ENCODE measurements at places on chromosomes 2 and 18.

GRCh38 chr2:157741819-157742484 lies 113.3 kb upstream of the ACVR1C start:
- DNase-seq = no peak

DNA sequence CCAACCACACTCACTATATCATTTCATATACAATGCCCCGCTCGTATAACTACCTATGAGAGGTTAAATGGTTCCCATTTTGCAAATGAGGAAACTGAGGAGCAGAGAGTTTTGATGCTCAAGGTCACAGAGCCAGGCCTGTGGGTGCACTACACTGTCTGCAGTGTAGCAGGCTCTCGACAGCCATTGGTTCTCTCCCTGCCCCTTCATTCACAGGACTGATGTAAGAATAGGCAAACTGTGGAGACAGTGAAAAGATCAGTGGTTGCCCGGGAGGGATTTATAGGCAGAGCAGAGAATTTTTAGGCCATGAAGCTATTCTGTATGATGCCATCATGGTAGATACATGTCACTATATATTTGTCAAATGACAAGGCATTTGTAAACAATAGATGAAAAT lies 39.0 kb upstream of the LBH start:
- no peak for DNase-seq

GRCh38 chr2:220154304-220154703 lies 526.9 kb downstream of the SLC4A3 start:
- DNase-seq = no peak

DNA sequence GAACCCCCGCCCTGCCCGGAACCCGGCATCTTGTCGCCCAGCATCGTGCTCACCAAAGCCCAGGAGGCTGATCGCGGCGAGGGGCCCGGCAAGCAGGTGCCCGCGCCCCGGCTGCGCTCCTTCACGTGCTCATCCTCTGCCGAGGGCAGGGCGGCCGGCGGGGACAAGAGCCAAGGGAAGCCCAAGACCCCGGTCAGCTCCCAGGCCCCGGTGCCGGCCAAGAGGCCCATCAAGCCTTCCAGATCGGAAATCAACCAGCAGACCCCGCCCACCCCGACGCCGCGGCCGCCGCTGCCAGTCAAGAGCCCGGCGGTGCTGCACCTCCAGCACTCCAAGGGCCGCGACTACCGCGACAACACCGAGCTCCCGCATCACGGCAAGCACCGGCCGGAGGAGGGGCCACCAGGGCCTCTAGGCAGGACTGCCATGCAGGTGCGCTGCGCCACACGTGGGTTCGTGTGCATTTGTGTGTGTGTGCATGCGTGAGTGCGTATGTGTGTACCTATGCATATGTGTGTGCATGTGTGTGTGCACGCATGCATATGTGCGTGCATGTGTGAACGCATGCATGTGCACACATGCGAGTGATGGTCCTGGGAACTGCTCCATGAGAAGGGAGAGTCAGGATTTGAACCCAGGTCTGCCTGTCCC lies 47.1 kb upstream of the ATG16L1 start:
- DNase-seq = no peak

- no peak for DNase-seq
Observed at GRCh38 chr2:222424729-222425671, 657 bp downstream of the SGPP2 start.

GRCh38 chr2:71471276-71471675 lies 17.9 kb downstream of the DYSF start:
- no peak for DNase-seq

DNA sequence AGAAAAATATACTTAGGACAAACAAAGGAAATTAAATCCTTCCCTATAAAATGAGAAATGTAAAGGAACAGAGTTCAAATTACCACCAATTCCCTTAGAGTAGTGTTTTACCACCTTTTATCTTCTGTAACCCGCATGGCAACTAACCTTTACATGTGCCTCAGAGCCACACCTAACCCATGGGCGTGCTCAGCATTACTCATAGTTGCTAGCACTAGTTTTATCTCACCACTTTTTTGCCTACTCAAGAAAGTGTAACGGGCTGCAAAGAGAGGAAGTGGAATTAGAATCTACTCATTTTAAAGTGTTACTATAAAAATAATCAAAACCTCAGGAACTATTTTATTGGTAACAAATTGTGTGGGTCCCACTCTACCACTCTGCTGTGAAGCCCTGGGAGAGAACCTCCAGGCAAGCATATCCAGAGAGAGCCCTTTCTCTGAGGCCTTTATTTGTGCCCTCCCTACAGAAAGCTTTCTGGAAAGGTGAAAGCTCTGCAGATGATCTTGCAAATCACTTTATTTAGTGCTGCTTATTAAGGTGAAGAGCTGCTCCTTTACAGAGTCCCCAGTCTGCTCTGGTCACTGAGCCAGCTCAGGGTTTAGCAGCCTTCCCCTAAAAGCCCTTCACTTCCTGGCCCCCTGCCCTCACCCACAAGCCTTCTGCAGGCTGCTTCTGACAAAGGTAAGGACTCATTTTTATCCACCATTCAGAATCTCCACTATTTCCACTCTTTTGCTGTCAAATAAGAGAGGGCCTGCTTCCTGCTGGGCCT lies 98.8 kb downstream of the TRABD2A start:
- DNase-seq = peak; percentile 33

DNA sequence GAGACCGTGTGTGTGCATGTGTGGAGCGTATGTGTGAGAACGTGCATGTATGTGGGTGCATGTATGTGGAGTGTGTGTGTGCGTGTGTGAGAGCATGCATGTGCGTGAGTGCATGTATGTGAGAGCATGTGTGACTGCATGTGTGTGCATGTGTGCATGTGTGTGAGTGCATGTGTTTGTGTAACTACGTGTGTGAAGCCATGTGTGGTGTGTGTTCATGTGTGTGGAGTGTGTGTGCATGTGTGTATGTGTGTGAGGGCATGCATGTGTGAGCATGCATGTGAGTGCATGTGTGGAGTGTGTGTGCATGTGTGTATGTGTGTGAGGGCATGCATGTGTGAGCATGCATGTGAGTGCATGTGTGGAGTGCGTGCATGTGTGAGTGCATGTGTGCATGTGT lies 24.2 kb downstream of the TOGARAM2 start:
- DNase-seq = no peak

GRCh38 chr2:103003750-103004260 lies 242.0 kb downstream of the TMEM182 start:
- no peak for DNase-seq

GRCh38 chr2:108413711-108414095 lies 35.3 kb upstream of the GCC2 start:
- no peak for DNase-seq

DNA sequence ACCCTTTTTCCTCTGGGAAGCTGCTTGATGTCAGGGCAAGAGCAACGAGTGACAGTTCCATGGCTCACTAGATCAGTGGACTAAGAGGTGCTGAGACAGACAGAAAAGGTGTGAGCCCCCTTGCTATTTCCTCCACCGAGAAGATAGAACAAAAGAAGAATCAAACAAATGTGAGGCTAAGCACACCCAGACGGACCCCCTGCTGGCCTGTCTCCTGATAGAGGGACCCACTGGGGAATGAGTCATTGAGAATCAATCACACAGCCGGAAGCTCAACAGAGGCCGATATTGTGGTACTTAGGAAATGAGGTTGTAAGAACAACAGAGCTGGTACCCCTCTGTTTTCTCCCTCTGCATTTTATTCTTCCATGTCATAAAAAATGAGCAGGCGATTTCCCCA lies 89.8 kb upstream of the TEX51 start:
- DNase-seq = no peak

- peak; percentile 45 for DNase-seq
Observed at GRCh38 chr2:150212722-150213171, 274.7 kb downstream of the RND3 start.

GRCh38 chr2:199111458-199111857 lies 346.3 kb downstream of the SATB2 start:
- no peak for DNase-seq

DNA sequence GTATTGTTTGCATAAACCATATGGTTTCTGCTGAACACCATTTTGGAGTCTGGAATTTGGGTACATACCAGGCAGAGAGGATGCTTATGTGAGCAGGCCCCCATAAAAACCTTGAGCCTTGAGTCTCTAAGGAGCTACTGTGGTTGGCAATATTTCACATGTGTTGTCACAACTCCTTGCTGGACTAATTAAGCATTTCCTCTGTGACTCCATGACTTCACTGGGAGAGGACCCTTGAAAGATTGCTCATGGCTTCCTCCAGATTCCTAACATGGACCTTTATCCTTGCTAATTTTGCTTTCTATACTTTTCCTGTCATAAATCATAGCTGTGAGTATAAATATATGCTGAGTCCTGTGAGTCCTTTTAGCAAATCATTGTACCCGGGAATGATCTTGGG lies 7.6 kb upstream of the COQ10B start:
- DNase-seq = no peak

GRCh38 chr2:230227216-230227615 lies 1.7 kb downstream of the SP140 start:
- DNase-seq = no peak

- peak; percentile 95 for DNase-seq
Observed at GRCh38 chr2:85707304-85707703, 13.1 kb downstream of the GNLY start.

DNA sequence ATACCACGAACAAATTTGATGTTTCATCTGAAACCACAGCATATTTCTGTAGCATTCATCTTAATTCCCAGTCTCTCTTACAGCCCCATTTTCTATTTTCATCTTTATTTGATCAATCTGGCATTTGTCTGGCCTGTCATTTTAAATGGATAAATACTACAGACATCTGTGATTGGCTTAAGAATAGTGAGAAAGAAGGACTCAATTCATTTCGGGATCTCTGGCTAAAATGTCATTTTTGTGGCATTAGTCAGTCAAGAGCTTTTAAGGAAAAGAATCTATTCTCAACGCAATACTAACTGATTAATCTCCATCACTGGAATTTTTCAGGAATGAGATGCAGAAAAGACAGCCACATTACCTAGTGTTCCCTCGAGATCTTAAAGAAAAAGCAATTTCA lies 585.9 kb downstream of the IRS1 start:
- peak; percentile 90 for DNase-seq

GRCh38 chr18:5890331-5891183 lies 4.8 kb downstream of the TMEM200C start:
- no peak for DNase-seq

DNA sequence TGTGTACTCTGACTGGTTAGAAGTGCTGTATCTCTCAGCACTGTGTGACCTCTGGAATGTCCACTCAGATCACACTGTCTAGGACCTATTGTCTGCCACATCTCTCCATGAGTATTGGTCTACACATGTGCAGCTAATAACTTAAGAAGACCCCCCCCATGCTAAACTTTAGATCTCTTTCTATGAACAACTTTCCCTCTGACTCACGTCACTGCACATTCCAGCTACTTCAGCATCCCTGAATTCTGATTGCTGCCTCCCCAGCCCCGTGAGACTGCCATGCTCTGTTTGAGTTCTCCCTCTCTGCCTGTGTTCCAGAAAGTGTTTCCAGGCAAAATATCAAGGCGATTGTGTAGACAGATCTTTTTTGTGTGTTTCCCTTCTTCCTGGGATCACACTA lies 41.8 kb downstream of the RAPGEF4 start:
- DNase-seq = no peak

DNA sequence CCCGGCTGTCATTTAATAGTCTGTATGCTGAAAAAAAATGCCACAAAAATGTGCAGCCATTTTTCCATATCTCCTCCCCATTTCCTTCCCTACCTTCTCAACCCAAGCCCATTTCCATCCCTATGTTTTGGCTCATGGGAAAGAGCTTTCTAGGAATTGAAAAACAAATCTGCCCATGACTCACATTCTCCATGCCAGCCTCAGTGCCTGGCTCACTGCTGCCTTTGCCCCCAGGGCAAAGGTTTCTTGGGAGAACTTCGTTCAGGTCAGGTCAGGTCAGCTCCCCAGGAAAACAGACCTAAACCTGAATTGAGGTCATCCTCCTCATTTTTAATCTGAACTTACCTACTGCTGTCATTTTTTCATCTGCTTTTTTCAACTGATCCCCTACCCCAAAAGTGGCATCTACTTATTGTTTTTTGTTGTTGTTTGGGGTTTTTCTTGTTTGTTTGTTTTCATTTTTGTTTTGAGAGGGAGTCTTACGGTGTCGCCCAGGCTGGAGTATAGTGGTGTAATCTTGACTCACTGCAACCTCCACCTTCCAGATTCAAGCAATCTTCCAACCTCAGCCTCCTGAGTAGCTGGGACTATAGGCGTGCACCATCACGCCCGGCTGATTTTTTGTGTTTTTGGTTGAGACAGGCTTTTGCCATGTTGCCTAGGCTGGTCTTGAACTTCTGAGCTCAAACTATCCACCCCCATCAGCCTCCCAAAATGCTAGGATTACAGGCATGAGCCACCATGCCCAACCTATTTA lies 66.7 kb downstream of the FECH start:
- no peak for DNase-seq

- no peak for DNase-seq
Observed at GRCh38 chr18:6819332-6819731, 89.8 kb downstream of the ARHGAP28 start.

- DNase-seq = no peak
Observed at GRCh38 chr2:65077898-65078297, 21.7 kb downstream of the CEP68 start.

DNA sequence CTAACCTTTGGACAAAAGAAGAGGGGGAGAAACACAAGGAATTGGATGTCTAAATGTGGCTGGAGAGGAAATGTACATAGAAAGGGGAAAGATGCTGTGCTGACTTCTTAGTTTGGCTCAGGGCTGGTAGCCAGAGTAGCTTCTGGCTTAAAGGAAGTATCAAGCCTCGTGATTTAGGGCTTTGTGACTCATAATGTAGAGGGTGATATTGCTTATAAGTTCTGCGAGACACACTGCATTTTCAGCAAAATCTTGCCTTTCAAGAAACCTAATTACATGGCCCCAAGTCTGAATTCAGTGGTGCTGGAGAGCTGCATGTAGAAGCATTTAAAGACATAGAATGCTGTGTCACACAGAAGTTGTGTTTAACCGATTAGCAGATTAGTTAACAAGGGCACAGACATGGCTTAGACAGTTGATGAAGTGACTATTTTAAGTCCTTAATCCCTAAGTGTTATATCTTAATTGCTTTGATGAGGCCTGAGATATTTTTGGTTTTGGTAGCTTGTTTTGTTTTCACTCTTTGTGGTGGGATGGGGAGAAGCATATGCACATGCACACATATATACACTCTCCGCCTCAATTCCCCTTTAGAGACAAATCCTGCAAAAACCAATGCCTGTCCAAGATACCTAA lies 66.4 kb downstream of the EPAS1 start:
- DNase-seq = peak; percentile 88

- peak; percentile 42 for DNase-seq
Observed at GRCh38 chr2:12603781-12604295, 112.9 kb upstream of the TRIB2 start.

DNA sequence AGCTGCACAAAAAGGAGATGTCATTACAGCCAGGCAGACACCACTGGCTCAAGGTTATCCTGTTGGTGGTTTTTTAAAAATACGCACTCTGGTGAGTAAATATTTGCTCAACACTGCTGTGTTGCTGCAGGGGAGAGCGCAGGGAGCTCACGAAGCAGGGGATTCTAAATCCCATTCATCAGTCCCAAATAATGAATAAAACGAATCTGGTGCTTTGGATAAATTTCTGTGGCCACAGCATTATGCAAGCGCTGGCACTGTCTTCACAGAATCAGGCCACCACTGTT lies 256.2 kb downstream of the HDAC4 start:
- DNase-seq = no peak

- DNase-seq = peak; percentile 55
Observed at GRCh38 chr2:233247744-233248143, 3.7 kb upstream of the ATG16L1 start.

All from fibroblast of the aortic adventitia (primary cell).